ENCODE measurements at places on chromosomes 11 and 22. TPM values are rescaled to one million over a fixed set of nuclear protein-coding genes. Genes with fewer than 3 reads are reported as not detected.

Gene CALCA
- 0.35 TPM for total RNA-seq

Gene TRIM51
- total RNA-seq = not detected

Gene ALDH3B1
- total RNA-seq = 128 TPM

Gene MUC15
- total RNA-seq = not detected
